ENCODE measurements at places on chromosomes 11 and 22. TPM values are rescaled to one million over a fixed set of nuclear protein-coding genes. Genes with fewer than 3 reads are reported as not detected.

DNA sequence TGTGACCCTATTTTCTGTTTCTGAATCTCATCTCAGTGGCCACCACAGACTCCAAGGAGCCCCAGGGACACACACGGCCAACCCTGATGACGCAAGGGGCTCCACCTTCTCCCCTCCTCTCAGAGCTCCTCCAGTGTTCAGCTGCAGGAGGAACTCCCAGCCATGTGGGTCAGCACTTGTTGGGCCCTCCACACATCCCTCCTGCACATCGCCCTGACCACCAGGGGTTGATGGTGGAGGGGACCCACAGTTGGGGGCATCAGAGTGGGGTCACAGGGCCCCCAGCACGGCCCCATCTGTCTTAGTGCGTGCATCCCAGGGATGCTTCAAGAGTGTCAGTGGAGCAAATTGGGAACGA, 499.6 kb downstream of the BRD1 start:
- no peak for DNase-seq

DNA sequence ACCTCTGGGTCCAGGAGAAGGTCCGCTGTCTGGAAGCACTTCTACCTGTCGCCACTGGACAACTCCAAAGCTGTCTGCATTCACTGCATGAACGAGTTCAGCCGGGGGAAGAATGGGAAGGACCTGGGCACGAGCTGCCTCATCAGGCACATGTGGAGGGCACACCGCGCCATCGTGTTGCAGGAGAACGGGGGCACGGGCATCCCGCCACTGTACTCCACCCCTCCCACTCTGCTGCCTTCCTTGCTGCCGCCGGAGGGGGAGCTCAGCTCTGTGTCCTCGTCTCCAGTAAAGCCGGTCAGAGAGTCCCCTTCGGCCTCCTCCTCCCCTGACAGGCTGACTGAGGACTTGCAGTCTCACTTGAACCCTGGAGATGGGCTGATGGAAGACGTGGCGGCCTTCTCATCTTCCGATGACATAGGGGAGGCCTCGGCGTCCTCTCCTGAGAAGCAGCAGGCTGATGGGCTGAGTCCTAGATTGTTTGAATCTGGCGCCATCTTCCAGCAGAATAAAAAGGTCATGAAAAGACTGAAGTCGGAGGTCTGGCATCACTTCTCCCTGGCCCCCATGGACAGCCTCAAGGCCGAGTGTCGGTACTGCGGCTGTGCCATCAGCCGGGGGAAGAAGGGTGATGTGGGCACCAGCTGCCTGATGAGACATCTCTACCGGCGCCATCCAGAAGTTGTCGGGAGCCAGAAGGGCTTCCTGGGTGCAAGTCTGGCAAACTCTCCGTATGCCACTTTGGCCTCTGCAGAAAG, 31.0 kb downstream of the ZBED4 start:
- no peak for DNase-seq

DNA sequence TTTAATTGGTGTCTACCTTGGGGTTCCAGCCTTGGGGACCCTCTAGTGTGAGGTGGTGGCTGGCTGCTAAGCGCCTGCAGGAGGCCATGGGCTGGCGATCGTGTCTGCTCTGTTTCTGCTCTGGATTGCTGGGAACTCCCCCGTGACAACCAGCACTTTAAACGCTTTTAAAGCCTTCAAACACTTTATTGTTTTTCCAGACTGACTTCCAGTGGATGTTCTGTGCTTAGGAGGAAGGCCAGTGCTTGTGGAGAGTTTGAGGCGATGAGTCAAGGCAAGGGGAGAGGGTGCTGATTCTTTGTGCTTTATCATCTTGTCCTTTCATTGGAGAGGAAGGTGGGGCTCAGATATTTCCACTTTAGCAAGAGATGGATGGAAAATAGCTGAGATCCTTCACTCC, 81.6 kb downstream of the FLI1 start:
- peak; percentile 30 for DNase-seq

- DNase-seq, result no peak
Observed at GRCh38 chr22:48756146-48757111, 1071.2 kb downstream of the BRD1 start.

DNA sequence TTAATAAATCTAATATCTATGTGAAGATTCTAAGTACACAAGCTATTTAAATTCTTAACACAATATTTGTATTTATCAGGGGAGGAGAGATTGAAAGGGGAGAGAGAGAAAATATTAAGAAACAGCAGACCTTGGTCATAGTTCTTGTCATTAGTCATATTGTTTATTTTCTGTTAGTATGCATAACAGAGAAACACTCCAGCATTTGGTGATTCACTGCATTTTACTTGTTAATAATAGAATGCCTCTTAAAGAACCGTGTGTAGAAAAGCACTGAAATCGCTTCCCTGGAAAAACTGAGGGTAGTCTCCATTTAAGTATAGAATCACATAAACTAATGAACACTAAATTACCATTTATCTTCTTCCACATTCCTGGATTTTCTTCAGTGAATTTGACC, 122.7 kb upstream of the TRPC6 start:
- no peak for DNase-seq

DNA sequence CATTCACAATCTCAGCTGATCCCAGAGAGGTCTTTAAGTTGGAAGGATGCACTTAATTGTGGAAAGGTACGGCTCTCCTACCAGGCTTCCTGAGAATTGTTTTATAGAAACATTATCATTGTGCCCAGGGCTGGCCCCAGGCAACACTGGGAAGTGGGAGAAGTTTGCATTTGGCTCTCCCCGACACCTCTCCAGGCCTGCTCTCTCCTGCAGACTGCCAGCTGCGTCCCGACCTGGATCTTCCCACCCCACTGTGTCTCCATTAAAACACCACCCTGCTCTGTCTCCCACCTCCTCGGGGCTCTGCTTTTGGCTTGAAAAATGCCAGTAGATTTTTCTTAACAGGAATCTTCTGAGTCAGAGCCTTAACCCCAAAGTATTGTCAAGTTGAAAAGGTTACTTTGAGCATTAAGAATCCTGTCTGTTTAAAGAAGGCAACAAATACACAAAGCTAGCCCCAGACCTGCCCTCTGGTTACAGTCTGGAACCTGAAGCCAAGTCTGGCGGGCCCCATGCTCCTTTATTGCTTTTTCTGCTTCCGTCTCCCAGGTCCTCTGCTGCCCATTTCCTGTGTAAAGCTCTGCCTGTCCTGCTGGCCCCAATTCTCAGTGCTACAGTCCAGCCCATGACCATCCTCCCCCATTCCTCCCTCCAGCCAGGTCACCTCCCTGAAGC, 530.2 kb downstream of the SOX6 start:
- no peak for DNase-seq

Gene LMO2
- 149 TPM for total RNA-seq

Gene KCTD21
- total RNA-seq, result 11.7 TPM

DNA sequence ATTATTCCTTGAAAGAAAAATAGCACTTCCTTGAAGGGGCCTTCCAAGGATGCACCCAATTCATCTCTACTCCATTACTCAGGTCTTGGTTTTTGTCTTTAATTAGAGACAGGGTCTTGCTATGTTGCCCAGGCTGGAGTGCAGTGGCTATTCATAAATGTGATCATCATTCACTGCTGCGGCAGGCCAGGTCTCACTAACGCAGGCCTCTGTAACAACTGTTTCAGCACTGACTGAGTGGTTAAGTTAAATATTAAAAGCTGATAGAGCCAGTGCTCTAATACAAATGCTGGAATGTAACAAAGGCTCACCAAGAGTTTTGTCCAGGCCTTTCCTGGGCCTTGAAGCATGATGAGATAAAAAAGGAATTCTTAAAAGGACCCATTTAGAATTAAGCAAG, 61.4 kb upstream of the GNAZ start:
- no peak for DNase-seq

Gene CECR2
- total RNA-seq, result 0.17 TPM

Gene SYT13
- not detected for total RNA-seq

Gene IGF2
- 11.2 TPM for total RNA-seq

Gene BIRC3
- total RNA-seq, result 3.6 TPM

- DNase-seq, result no peak
Observed at GRCh38 chr11:69037544-69037943, 11.2 kb upstream of the TPCN2 start.

DNA sequence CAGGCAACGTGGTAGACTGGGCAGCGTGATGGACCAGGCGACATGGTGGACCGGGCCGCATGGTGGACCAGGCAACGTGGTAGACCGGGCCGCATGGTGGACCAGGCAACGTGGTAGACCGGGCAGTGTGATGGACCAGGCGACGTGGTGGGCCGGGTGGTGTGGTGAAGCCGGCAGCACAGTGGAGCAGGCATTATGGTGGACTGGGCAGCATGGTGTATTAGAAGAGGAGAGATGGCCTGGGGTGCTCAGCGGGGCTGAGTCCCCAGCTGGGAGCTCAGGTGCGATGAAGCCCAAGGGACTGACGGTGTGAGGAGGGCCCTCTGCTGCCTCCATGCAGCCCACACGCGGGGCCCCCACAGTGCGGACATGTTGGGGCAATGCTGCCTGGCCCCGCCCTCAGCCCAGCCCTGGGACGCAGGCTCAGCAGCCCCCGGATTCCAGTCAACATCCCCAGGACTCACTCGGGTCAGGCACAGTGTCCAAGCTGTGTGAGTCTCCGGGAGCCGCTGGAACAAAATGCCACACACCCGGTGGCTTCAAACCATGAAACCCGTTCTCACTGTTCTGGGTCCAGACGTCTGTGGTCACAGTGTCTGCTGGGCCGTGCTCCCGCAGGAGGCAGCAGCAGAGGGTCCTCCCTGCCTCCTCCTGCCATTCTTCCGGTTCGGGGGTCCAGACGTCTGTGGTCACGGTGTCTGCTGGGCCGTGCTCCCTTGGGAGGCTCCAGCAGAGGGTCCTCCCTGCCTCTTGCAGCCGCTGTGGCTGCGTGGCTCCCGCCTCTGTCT, 1084.9 kb downstream of the BRD1 start:
- DNase-seq, result no peak

DNA sequence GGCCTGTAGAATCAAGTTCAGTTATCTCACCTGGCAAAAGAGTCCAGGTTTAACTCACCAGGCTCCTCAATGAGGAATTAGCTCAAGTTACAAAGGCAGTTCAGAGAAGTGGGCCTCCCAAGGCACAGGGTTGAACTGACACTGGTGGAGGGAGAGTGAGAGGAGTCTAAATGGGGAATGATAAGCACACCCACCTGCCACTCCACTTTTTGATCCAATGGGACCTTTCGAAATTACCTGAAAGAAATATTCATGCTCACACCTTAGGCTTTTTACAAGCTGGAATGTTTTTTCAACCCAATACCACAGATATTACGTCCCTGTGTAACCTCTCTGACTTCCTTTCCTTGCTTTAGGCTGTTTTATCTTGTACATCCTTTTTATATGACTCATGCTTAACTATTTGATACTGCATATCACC, 642.7 kb upstream of the TENM4 start:
- DNase-seq, result no peak
